Stimulated activated CD4-positive, alpha-beta T cell treated with anti-CD3 and anti-CD28 coated beads, Interleukin-1b, Interleukin-23, amount 100 ng/mL, for 1 hour (primary cell): ENCODE measurements at places on chromosomes 2 and 18.

DNA sequence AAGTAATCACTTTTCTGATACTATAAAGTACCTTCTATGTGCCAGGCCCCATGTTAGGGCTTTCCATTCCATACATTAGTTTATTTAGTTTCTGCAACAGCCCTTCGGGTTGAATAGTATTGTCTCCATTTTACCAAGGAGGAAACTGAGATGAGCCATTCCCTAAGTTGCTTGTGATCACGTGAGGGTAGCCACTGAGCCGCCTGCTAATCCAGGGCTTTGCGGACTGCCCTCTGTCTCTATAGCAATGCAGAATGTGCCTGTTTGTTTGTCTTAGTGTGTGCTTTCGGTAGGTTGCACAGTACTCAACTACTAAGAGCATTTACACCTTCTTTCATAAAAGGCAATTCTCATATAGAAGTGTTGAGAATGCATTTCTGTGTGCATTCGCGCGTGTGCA is 5.0 kb downstream of the EMILIN2 start:
- DNase-seq: no peak

DNA sequence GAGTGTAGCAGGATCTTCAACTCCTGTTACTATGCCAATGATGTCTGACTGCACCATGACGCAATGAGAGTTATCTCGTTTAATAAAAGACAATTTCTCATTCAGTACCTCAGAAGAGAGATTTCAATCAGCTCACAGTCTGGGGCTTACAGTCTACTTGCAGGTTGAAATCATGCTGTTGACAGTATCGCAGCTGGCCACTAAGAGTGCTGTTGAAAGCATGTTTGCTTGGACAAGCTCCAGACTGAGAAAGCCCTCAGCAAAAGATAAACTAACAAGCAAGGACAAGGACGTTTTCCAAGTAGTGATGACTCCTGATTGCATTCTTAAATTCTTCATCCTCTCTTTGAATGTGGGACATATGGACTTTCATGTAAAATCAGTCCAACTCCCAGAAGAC is 145.2 kb upstream of the SYT4 start:
- DNase-seq: no peak

DNA sequence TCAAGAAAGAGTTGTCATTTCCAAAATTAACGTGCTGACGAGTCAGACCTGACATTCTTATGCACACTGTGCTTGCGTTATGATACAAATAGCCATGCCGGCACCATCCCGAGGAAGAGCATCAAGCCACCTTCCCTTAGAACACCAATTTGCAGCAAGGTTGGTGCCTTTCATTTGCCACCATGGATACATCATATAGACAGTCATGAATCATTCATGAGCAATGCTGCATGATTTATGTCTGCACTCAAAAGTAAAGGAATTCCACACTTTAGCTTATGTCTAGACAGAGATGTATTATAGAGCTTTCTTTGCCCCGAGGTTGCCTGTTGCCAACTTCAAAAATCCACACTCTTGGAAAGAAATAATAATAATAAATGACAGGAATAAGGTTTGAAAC is 166.9 kb downstream of the VWC2L start:
- DNase-seq: no peak

DNA sequence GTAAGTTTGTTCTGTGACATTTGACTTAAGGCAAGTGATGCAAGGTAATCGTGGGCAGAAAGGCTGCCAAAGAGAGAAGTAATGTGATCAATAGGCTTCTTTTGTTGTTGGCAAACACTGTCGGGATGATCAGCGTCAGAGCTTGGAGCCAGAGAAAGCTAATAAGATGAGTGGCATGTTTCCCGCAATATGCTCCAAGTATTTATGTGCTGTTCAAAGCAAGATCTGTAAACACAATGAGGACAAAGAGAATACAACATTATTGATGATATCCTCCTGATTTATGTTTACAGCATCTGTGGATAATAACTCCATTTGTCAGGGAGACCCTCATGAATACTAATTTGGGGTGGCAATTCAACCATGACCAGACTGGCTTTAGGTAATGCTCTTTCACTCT is 603.3 kb downstream of the TDRD15 start:
- DNase-seq: no peak

DNA sequence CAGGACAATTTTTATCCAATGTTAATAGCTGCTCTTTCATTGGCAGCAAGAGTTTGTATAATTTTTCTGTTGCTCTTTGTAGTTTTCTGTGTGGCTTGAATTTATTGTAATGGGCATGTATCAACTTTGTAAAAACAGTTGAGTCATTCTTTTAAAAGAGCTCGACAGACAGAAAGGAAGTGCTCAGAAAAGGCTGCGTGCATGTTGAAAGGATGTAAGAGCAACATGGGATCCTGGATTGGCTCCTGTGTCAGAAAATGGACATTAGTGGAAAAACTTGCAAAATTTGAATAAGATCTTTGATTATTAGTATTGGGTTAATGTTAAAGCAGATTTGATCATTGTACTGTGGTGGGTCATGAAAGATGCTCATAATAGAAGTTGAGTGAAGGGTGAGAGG is 93.3 kb upstream of the CDC42EP3 start:
- no peak for DNase-seq

DNA sequence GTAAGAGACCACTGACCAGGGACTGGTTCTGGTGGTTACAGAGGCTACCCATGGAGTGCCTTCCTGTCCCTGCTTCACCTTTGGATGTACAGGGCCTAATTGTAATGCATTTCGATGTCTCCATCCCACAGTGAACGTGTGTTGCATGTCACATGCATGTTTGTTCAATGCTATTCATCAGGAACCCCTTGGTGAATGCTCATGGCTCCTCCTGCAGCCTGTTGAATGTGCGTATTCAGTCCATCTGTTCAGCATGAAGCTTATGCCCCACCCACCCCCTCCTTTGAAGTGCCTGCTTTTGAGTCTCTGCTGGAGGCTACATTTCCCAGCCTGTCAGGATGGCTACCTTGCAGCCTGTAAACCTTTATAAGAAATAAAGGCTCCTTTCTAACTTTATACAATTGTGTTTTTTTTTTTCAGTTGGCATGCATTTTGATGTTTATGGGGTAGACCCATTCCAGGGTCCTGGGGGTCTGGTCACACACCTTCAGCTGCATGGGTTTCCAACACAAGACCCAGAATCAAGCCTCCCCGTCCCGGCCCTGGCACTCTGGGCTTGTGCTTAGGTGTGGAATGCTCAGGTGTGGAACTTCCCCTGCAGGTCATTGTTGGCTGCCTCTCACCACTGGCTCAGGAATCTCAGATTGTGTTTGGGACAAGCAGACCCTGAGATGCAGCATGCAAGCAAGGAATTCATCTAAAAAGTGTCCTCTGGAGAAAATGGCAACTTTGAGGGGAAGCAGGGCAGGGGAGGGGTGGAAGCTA is 238.8 kb upstream of the HDAC4 start:
- DNase-seq: no peak

DNA sequence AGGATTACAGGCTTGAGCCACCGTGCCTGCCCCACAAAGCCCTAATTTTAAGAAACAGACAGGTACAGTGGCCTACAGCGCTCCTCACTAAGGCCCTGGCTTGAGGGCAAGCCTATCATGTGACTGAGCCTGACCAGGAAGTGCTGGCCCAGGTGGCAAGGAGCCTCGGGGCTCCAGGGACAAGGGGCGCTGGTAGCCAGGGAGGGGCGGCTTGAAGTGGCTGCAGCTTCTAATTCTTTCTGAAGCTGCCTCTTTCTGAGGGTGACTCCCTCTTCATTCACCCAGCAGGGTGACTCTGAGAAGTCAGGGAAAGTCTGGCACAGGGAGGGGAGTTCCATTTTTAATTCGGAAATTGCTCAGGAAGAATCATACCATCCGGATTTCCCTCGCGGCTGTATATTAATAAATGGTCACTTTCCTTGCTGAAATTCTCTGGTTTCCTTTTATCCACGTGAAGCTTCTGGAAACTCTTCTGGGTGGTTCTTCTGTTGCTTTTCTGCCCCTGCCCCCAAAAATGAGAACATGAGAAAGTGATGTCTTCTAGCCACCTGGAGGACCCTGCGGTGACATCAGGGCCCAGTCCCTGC is 115.7 kb downstream of the FAM210A start:
- no peak for DNase-seq

- no peak for DNase-seq
These were observed 102.3 kb upstream of the CYRIA start for GRCh38 chr2:16767789-16768476.

GRCh38 chr2:120053891-120054290 is 41.0 kb downstream of the EPB41L5 start:
- no peak for DNase-seq

DNA sequence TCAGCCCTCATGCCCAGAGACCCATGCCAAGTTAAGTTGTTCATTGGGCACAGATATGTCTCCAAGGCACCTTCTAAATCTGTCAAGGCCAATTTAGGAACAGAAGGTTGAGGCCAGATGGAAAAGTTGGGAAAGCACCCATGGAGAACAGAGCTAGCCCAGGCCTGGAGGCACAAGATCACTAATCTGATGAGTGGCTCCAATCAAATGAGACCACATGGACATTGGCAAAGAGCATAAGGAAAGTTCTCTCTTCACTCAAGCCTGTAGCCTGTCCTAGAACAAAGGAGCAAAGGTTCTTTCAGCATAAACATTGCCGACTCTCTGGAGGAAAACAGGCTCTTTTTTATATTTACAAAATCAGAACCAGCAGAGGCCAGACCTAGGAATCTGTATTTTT is 154.8 kb downstream of the RNF152 start:
- DNase-seq: no peak
